ENCODE measurements at places on chromosomes 6 and 20. TPM values are rescaled to one million over a fixed set of nuclear protein-coding genes. Genes with fewer than 3 reads are reported as not detected.

Gene CST7
- 10.7 TPM for total RNA-seq

Gene SPTLC3
- total RNA-seq, result 0.44 TPM

Gene TGM3
- not detected for total RNA-seq

Gene COL12A1
- 0.08 TPM for total RNA-seq

Gene CRISP3
- total RNA-seq, result not detected

Gene SLC22A23
- total RNA-seq, result 6.3 TPM

Gene KCNB1
- total RNA-seq, result 0.21 TPM

Gene OXT
- total RNA-seq, result 0.62 TPM

Gene PTK6
- total RNA-seq, result 0.50 TPM

Gene ARMH2
- 1.1 TPM for total RNA-seq

Gene EDN1
- total RNA-seq, result 0.57 TPM

Gene RNF144B
- 4.6 TPM for total RNA-seq

Gene MYO6
- total RNA-seq, result 2.5 TPM

Gene LY6G6D
- total RNA-seq, result not detected

Gene TRIM31
- not detected for total RNA-seq

Gene NKAIN2
- total RNA-seq, result 0.13 TPM

Gene DAAM2
- not detected for total RNA-seq

Gene PPP1R3G
- total RNA-seq, result not detected

Gene TRAM2
- total RNA-seq, result 8.9 TPM

Gene PAK5
- not detected for total RNA-seq

Measured in T-helper 17 cell (primary cell).